ENCODE measurements at places on chromosomes 1 and 21.

DNA sequence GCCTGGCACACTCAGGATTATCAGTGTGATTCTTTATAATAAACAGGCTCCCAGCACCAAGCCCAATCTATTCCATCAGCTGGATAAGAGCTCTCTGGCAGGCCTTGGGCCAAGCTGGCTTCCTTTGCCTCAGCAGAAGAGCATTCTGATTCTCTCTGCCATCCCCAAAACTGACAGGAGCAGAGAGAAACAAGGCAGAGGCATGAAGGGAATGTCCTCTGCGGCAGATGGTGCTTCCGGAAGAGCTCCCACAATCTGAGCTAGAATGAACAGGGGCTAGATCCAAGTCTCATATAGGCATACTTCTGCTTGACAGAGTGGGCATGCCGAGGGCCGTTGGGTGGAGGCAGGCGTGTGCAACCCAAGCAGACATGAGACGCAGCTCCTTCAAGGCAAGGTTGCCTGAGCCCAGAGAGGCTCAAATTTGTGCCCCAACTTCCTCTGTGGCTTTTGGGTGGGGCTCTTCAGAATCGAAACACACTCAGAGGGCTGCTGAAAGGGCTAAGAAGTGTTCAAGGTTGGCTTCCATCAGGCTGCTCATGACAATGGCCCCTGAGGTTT lies 4.0 kb downstream of the CAPN2 start:
- peak; percentile 65 for DNase-seq

DNA sequence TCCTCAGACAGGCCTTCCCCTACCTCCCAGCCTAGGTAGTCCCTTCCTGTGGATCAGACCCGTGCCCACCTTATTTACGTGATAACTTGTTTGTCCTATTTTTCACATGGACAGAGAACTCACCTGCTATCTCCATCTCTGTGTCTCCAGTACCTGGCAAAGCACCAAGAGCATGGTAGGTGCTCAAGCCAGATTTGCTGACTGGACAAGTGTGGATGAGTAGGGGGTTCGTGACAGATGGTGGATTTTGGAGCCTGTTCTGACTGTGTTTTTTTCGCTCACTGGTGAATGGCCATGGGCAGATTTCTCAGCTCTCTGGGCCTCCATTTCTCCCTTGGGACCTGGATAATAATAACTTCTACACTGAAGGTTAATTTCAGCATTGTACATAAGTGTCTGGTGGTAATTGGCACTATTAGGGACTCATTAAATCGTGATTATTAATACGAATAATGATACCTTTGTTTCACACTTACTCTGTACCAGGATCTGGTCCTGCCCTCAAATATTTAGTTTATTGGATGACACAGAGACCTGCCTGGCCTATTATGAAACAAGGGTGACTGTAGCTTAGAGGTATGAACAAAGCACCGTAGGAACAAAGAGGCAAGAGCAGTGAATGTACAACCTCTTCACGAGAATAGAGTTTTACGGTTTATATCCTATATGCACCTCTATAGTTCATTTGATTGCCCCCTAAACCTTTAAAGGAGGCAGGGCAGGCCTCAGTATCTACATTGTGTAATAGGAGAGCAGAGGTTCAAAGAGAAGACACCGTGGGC lies 24.5 kb upstream of the SLC26A9 start:
- DNase-seq: no peak

DNA sequence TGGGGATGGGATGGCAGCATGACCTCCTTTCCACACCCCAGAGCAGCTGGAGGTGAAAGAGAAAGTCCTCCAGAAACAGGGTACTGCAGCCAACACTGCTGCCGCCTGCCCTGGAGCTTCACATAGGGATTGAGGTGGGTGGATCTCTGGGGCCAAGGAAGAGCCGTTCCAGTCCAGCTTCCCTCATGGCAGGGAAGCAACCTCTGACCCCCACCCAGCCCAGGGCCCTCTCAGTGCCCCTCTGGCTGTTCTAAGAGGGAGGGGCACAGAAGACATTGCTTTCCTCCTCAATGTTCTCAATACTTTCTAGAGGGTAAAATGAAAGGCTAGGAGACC lies 5.7 kb downstream of the KIF21B start:
- DNase-seq: no peak

DNA sequence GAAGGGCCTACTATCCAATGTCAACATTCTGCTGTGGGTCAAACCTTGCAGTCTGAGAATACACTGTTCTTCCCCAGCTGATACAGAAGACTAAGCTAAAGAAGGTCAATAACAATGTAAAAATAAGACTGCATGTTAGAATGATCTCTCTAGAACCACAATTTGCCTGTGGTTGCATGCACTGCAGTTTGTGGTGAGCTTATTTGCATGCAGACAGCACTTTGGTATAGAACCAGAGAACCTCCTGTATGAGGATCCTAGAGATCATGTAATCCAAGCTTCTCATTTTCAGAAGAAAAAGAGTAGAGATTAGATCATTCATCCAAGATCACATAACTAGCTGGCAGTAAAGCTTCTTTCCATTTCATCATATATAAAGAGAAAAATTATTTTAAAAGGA lies 15.8 kb downstream of the SYNJ1 start:
- DNase-seq: peak; percentile 30

DNA sequence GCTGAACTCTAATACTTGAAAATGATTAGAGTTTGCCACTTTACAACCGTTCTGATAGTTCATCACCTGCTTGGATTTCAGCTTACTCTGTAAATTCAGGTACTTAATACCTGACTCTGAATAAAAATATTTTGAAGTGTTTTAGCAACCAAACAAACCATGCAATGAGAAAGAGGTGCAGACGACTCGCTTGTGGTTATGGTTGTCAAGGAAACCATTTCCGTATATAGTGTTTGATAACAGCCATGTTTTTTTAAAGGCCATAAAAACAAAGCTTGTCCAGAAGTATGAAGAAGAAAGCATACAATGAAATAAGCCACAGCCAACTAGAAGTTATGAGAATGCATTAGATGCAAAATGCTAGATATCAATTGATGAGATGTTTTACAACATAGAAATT lies 167.2 kb upstream of the HMCN1 start:
- DNase-seq: peak; percentile 81

- no peak for DNase-seq
Observed at GRCh38 chr21:45524756-45525152, 17.5 kb downstream of the SLC19A1 start.

- no peak for DNase-seq
Observed at GRCh38 chr1:202982715-202983430, 15.8 kb upstream of the CYB5R1 start.

DNA sequence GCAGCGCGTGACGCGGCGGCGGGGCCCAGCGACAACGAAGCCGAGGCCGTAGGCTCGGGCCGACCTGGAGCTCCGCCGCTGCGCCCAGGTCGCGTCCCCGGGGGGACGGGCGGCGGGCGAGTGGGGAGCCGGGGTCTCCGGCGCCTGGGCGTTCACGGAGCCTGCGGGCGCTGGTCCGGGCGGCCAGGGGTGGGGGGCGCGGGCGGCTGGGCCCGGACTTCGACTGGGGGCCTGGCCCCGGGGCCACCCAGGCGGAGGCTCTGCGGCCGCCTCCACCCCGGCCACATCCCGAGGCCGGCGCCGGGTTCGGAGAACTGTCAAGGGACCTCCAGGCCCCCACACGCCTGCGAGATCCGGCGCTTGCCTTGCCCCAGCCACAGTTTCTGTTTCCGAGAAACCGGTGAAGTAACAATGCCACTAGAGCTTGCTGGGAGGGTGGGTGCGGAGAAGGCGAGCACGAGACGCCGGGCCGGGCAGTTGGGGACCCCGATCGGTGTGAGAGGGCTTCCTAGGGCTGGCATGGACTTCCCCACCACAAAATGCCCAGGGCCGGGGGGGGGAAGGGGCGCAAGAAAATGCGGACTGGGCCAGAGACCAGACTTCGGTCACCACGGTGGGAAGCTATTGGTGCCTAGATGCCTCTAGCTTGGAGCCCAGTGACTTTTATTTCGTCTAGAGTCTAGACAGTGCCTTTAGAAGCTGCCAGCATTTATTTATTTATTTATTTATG lies 501 bp downstream of the FBXO6 start:
- peak; percentile 57 for DNase-seq

DNA sequence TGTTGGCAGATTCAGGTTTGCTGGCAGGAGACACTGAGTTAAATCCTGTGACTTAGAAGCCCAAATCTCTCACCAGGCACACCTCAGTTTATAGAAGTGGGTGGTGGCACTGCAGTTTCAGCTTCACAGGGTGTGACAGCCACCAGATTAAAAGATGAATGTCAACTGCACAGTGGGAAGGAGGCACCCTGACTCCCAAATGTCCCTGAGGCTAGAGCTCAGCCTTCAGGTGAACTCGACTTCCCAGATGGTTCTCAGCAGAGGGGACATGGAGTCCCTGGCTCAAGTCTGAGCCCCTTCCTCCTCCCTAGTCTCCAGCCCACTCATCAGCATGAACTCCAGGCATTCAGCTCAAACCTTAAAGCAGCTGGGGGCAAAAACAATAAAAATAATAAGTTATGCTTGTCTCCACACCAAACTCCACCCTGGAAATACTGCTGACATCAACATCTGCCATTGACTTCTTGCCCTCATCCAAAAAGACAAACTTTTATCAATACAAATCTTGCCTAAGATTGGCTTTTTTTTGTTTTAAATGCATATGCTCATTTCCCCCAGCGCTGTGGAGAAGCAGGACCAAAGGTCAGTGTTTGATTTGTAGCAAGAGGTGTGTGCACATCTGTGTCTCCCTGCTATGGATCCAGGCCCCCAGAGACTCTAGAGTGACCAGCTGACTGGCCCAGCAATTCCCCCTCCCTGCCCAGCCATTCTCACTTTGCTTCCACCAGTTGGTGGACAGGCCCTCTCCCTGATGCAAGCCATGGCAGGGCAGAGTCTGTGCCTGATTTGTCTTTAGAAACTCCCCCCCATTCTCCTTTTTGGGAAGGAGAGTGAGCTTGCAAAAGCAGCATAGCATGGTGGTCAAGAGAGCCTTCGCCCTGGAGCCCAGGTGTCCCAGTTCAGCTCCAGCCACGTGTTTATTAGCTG lies 18.5 kb upstream of the S100A7 start:
- DNase-seq: no peak

GRCh38 chr1:226671277-226671676 lies 67.8 kb downstream of the ITPKB start:
- DNase-seq: peak; percentile 5

GRCh38 chr1:234933475-234933874 lies 195.2 kb downstream of the TOMM20 start:
- DNase-seq: peak; percentile 66

- no peak for DNase-seq
Observed at GRCh38 chr1:83112248-83112885, 886.6 kb downstream of the TTLL7 start.

- no peak for DNase-seq
Observed at GRCh38 chr1:22163564-22163963, 20.7 kb upstream of the WNT4 start.

DNA sequence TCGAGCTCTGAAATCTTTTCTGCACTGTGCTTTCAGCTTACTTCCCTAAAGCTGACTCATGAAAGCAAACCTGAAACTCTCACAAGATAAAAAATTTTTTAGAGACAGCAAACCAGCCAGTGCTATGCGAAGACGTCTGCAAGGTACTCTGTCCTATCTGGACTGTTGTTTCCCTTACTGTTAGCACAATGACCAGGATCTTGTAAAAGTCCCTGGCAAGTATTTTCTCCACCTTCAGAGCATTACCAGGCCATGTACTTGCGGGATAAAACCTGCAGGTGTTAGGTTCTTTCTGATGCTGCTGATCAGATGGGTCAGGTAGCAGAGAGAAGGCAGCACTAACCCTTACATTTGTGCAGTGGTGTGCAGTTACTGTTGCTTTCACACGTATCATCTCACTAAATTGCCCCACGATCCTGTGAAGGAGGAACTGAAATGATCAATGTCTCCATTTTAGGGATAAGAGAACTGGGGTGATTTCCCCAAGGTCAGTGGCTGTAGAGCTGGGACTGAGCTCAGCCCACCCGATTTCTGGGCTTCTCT lies 56.6 kb downstream of the PLXNA2 start:
- DNase-seq: no peak

GRCh38 chr1:25516686-25517085 lies 26.7 kb upstream of the LDLRAP1 start:
- DNase-seq: no peak

DNA sequence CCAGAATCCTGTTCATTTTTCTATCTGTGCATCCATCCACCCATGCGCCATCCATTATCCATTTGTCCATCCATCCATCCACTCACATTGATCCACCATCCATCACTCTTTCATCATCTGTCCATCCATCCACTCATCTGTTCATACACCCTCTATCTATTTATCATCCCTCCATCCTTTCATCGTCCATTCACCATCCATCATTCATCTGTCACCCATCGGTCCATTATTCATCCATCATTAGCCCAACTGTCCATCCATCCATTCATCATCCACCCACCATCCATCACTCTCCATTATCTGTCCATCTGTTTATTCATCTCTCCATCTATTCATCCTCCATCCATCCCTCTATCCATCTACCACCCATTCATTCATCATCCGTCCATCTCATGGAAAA lies 125.7 kb upstream of the TMPRSS2 start:
- DNase-seq: no peak

GRCh38 chr1:178021950-178022349 lies 52.1 kb upstream of the SEC16B start:
- DNase-seq: no peak

DNA sequence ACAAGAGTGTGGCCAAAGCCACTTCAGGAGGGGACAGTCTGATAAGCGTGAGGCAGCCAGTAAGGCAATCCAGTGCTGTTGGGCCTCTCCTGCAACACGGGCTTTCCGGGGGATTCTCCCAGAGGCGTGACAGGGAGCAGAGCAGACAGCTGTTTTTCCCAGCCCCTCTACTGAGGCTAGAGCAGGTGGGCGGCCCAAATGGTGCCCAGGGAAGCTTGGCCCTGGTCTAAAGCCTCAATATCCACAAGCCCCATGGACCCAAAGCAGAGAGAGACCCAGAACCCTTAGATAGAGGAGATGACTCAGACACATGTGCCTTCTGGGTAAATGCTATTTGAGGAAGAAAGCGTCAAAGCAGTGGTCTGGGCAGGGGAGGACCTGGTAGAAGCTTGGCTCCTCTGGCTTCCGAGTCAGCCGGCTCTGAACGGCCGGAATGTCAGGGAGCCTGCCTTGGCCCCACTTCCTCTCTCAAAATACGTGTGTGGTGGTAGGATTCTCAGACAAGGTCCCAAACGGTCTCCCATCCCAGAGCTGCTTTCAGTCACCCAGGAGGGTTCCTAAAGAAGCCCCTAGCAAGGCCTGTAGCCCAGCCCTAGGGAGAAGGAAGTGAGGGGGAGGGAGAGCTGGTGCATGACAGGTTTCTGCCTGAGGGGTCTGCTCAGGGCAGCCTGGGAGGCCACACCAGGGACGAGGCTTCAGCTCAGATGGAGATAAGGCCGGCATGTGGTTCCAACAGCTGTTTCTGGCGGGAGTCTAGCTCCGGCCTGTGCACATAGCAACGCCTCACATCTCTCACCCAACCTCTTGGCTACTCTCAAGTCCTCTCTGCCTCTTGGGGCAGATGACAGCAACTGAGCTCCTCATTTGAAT lies 28.8 kb downstream of the PIK3C2B start:
- peak; percentile 34 for DNase-seq

DNA sequence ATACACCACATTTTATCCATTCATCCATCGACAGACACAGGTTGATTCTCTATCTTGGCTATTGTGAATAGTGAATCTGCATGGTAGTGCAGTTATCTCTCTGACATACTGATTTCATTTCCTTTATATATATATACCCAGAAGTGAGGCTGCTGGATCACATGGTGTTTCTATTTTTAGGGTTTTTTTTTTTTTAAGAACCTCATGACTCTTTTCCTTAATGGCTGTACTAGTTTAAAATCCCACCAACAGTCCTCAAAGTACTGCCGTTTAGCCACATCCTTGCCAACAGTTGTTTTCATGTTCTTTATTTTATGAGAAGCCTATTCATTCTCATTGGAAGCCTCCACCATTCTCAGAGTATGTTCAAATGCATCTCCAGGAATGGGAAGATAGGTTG lies 258.7 kb upstream of the SNX7 start:
- DNase-seq: no peak
